ENCODE measurements at places on chromosomes 12 and 14. TPM values are rescaled to one million over a fixed set of nuclear protein-coding genes. Genes with fewer than 3 reads are reported as not detected.
A peak's percentile ranks its signal among the peaks of the same experiment; 100 is the strongest.

Gene FAM161B
- 0.76 TPM for polyA plus RNA-seq

Gene PLEKHH1
- not detected for polyA plus RNA-seq

Gene FLVCR2
- polyA plus RNA-seq, result 16.3 TPM

Gene MYBPC1
- not detected for polyA plus RNA-seq

Gene ALDH2
- polyA plus RNA-seq, result 404 TPM

Gene ANO4
- not detected for polyA plus RNA-seq

Gene CD4
- 371 TPM for polyA plus RNA-seq

Gene OVCH1
- polyA plus RNA-seq, result not detected

Gene ENO2
- polyA plus RNA-seq, result 0.19 TPM

Gene CCDC177
- not detected for polyA plus RNA-seq

Gene SIX1
- not detected for polyA plus RNA-seq

DNA sequence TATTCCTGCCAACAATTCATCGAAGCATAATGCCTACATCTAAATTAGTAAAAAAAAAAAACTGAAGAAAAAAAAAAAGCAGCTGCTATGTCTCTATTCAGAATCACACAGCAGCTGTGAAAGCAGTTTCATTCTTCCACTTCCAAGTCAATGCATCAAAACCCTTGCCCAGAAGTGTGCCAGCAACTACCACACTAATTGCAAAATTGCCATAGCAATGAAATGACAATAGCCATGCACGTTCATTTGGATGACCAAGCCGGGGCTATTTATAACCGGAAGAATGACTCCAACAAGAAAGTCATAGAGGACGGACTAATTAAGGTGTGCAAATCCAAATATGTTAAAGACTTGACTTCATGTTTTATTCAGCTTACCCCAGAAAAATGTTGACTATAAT, 42.5 kb downstream of the SLC2A13 start:
- no peaks in the 10 kb centered on the region for H3K4me1 ChIP-seq
- H3K27me3 ChIP-seq, result no peaks in the 10 kb centered on the region
- no peak overlapping the region for H3K4me3 ChIP-seq

- DNase-seq, result no peak
- no peaks in the 10 kb centered on the region for H3K36me3 ChIP-seq
- H3K27ac ChIP-seq, result no peak overlapping the region
- H3K4me3 ChIP-seq, result no peak overlapping the region
These were observed 74.6 kb downstream of the AKAP6 start for GRCh38 chr14:32403688-32404087.

DNA sequence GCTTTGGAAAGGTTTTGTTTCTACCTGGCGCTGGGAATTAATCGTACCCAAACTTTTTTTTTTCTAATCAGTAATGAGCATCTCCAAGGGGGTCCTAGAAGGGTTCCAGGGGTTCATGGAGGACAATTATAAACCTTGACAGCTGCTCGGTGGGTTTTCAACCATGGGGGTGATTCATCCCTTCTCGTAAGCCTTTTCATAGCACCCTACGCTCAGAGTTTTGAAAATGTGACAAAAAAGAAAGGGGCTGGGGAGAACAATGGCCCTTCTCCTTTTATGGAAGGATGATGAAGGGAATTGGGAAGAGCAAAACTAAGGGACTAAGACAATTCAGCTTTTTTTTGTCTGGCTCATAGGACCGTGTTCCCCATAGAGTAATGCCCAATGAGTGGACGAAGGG, 196.7 kb downstream of the ZFP36L1 start:
- no peak for DNase-seq
- H3K4me3 ChIP-seq, result no peak overlapping the region
- peaks cover 74% of the 10 kb centered on the region for H3K4me1 ChIP-seq
- H3K27ac ChIP-seq, result no peak overlapping the region
- no peaks in the 10 kb centered on the region for H3K27me3 ChIP-seq
- H3K36me3 ChIP-seq, result no peaks in the 10 kb centered on the region

GRCh38 chr12:27491226-27491625, 32.8 kb upstream of the PPFIBP1 start:
- DNase-seq, result no peak
- no peak overlapping the region for H3K4me3 ChIP-seq
- H3K36me3 ChIP-seq, result no peaks in the 10 kb centered on the region

DNA sequence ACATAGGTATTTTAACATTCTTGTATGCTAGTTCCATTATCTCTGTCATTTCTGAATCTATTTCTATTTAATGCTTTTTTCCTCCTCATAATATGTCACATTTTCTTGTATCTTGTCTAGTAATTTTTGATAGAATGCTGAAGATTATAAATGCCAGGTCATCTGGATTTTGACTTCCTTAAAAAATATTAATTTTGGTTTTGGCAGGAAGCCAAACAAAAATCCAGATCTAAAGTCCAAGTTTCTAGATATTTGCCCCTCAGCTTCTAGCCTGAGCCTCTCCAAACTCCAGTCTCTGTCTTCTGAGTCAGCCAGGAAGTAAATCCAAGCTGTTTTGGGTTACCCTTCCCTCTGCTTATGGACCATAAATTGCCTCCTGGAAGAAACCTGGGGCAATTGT, 335.4 kb downstream of the APAF1 start:
- no peaks in the 10 kb centered on the region for H3K36me3 ChIP-seq
- H3K27ac ChIP-seq, result no peak overlapping the region
- no peaks in the 10 kb centered on the region for H3K4me1 ChIP-seq
- no peaks in the 10 kb centered on the region for H3K27me3 ChIP-seq
- no peak overlapping the region for H3K4me3 ChIP-seq
- no peak for DNase-seq

GRCh38 chr14:69153152-69153872, 393 bp upstream of the DCAF5 start:
- peak overlapping the region; percentile 9 for H3K27ac ChIP-seq
- H3K36me3 ChIP-seq, result peaks cover 6% of the 10 kb centered on the region
- peak overlapping the region; percentile 72 for H3K4me3 ChIP-seq

GRCh38 chr14:59221568-59221967, 33.1 kb downstream of the DAAM1 start:
- no peaks in the 10 kb centered on the region for H3K4me1 ChIP-seq
- no peak for DNase-seq
- no peak overlapping the region for H3K27ac ChIP-seq
- no peak overlapping the region for H3K4me3 ChIP-seq
- no peaks in the 10 kb centered on the region for H3K27me3 ChIP-seq
- H3K36me3 ChIP-seq, result no peaks in the 10 kb centered on the region

DNA sequence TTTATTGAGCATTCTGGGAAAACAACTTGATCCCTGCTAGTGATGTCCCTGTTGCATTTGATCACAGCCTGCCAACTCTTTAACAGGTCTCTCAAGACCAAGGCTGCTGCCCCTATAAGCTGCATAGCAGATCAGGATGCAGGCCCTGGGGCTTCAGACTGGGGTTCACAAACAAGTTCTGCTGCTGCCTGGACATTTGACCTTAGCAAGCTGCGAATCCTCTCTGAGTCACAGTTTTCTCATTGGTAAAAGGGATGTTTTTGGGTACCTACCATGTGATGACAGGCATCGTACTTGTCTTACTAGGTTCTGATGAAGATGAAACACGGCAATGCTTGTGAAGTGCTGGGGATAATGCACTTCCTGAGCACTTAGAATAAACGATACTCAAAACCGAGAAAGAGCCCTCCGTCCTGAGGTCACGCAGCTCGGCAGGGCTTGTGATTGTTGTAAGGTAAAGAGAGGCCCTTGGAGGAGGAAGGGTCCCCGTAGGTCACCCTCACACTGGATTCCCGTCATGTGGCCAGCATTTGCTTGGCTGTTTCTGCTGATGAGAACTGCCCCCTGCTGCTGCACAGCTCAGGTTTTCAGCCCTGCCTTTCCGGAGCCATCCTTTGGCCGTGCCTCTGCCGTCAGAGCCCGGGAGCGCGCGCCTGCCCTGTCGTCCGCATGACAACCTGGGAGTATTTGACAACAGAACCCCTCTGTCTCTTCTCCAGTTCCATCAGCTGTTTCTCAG, 39.1 kb downstream of the TSPAN9 start:
- no peaks in the 10 kb centered on the region for H3K36me3 ChIP-seq
- no peaks in the 10 kb centered on the region for H3K4me1 ChIP-seq
- DNase-seq, result no peak
- no peak overlapping the region for H3K4me3 ChIP-seq
- peaks cover 20% of the 10 kb centered on the region for H3K27me3 ChIP-seq
- H3K27ac ChIP-seq, result no peak overlapping the region

DNA sequence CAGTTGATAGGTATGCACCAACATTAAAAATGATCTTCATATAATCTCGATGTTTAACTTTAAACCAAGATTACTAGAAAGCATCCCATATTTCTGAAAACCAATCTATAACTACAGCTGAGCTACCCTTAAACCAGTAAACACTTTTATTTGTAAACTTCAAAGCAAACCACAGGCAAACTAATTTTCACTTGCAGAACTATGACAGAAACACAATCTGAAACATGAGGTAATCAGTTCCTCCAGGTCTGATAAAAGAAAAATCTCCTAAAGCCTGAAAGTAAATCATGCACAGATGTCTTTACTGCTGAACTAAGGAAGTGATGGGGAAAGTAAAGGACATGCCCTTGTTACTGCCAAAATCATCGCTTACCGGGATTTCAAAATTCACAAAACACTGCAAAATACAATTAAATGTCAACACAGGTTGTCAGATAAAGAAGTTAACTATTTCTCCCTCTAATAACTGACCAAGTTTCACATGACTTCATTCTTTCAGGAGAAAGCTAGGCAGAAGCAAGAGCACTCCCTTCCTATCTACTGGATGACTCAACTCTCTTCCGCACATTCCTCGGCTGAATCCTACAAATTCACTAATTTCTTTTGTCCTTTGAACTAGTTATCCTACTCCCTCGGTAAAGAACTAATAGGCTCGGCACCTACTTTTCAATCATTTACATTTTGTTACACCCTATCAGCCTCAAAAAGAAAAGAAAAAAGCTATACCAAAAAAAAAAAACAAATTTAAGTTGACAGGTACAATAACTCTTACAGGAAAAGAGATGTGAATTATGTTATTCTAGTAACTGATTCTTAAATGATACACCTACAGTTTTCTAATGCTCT, 1.4 kb downstream of the EEA1 start:
- peaks cover 30% of the 10 kb centered on the region for H3K4me1 ChIP-seq
- H3K36me3 ChIP-seq, result no peaks in the 10 kb centered on the region
- H3K4me3 ChIP-seq, result peak overlapping the region; percentile 81
- H3K27ac ChIP-seq, result peak overlapping the region; percentile 97
- no peaks in the 10 kb centered on the region for H3K27me3 ChIP-seq

DNA sequence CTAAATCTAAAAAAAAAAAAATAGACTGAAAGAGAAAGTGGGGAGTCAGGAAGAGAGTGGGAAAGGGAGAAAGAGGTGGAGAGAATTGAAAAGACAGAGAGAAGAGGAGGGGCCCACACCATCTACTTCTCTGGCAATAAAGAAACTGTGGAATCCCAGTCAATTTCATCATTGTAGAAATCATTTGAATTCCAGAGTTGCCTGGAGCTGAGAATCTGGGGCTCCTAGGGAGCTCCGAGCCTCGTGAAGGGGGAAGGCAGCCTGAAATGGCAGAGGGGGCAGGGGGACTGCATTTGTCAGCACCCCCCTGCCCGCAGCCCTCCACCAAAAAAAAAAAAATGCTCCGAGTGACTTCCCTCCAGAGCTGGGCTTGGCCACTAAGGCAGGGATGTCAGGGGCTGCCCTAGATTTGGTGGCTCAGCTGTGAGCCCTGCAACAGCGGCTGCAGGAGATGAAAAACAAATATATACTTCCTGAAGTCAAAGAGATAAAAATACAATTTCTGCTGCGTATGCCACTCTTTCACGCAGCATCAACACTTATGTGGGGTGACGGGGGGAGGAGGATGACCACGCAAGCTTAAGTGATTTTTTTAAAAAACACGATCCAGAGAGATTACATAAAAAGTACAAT, 80.5 kb downstream of the BCL11B start:
- DNase-seq, result no peak
- peak overlapping the region; percentile 15 for H3K4me3 ChIP-seq
- H3K4me1 ChIP-seq, result no peaks in the 10 kb centered on the region
- peaks cover 5% of the 10 kb centered on the region for H3K27me3 ChIP-seq

GRCh38 chr12:24840046-24840800, 108.7 kb downstream of the BCAT1 start:
- H3K27ac ChIP-seq, result no peak overlapping the region
- no peaks in the 10 kb centered on the region for H3K36me3 ChIP-seq
- peaks cover 23% of the 10 kb centered on the region for H3K4me1 ChIP-seq
- no peaks in the 10 kb centered on the region for H3K27me3 ChIP-seq
- DNase-seq, result no peak
- no peak overlapping the region for H3K4me3 ChIP-seq

- H3K4me3 ChIP-seq, result no peak overlapping the region
- H3K27me3 ChIP-seq, result no peaks in the 10 kb centered on the region
- no peak overlapping the region for H3K27ac ChIP-seq
- DNase-seq, result no peak
- H3K36me3 ChIP-seq, result peaks cover 97% of the 10 kb centered on the region
These were observed 73.8 kb downstream of the TRAFD1 start for GRCh38 chr12:112199136-112199535.

- peaks cover 11% of the 10 kb centered on the region for H3K4me1 ChIP-seq
- DNase-seq, result no peak
- no peak overlapping the region for H3K4me3 ChIP-seq
- H3K36me3 ChIP-seq, result no peaks in the 10 kb centered on the region
- no peak overlapping the region for H3K27ac ChIP-seq
- H3K27me3 ChIP-seq, result no peaks in the 10 kb centered on the region
These were observed 4.7 kb downstream of the ADCK1 start for GRCh38 chr14:77804592-77804991.

GRCh38 chr12:53698948-53699677, 23.2 kb upstream of the ATP5MC2 start:
- DNase-seq, result no peak
- no peak overlapping the region for H3K4me3 ChIP-seq
- peaks cover 95% of the 10 kb centered on the region for H3K27me3 ChIP-seq

GRCh38 chr14:71320734-71321573, 413.7 kb downstream of the PCNX1 start:
- peak overlapping the region; percentile 84 for H3K4me3 ChIP-seq
- H3K27me3 ChIP-seq, result no peaks in the 10 kb centered on the region
- peak overlapping the region; percentile 86 for H3K27ac ChIP-seq
- H3K4me1 ChIP-seq, result peaks cover 50% of the 10 kb centered on the region

GRCh38 chr12:120532701-120533238, 1.4 kb upstream of the RNF10 start:
- H3K4me3 ChIP-seq, result no peak overlapping the region
- DNase-seq, result no peak
- H3K27me3 ChIP-seq, result no peaks in the 10 kb centered on the region
- H3K36me3 ChIP-seq, result no peaks in the 10 kb centered on the region
- H3K4me1 ChIP-seq, result peaks cover 48% of the 10 kb centered on the region

DNA sequence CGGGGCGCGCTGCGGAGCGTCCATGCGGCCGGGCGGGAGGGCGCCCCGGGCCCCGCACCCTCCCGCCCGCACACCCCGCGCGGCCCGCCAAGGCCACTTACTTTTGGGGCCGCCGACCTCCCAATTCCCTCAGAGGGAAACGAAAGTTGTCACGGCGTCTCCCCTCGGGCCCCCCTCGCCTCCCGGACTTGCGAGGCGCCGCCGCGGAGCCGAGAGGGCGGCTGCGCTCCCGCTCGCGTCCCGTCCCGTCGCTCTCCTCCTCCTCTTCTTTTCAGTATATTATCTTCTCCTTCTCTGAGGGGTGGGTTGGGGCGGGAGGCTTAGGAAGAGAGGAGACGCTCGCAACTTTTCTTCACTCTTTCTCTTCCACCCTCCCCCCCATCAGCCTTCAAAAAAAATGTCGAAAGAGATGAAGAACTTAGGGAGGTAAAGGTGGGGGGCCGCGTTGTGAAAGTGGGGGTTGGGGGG, 613 bp downstream of the DUSP16 start:
- peaks cover 15% of the 10 kb centered on the region for H3K4me1 ChIP-seq
- peak overlapping the region; percentile 76 for H3K4me3 ChIP-seq
- H3K36me3 ChIP-seq, result no peaks in the 10 kb centered on the region
- no peaks in the 10 kb centered on the region for H3K27me3 ChIP-seq
